Thoracic aorta endothelial cell (primary cell): ENCODE measurements at places on chromosomes 13 and 19. TPM values are rescaled to one million over a fixed set of nuclear protein-coding genes. Genes with fewer than 3 reads are reported as not detected.

LHB gene
- not detected in 2 replicates for total RNA-seq

ZNF526 gene
- total RNA-seq = 9.0 and 11.1 TPM in 2 replicates

KLK2 gene
- total RNA-seq = not detected in 2 replicates

ZNF730 gene
- total RNA-seq = 2.8 and 3.4 TPM in 2 replicates

APOC4 gene
- total RNA-seq = not detected in 2 replicates

SCGB2B2 gene
- under 0.01 and 0.07 TPM in 2 replicates for total RNA-seq

KIR3DL1 gene
- not detected in 2 replicates for total RNA-seq

KIR2DL4 gene
- total RNA-seq = not detected in 2 replicates

SLC10A2 gene
- not detected in 2 replicates for total RNA-seq

PET100 gene
- total RNA-seq = 9.0 and 13.8 TPM in 2 replicates

CEACAM1 gene
- 0.66 and 1.5 TPM in 2 replicates for total RNA-seq

SBSN gene
- total RNA-seq = not detected in 2 replicates

URAD gene
- total RNA-seq = not detected in 2 replicates

ADGRL1 gene
- 2.1 and 2.5 TPM in 2 replicates for total RNA-seq

CD33 gene
- total RNA-seq = not detected in 2 replicates

NLRP5 gene
- total RNA-seq = not detected in 2 replicates

CGB5 gene
- total RNA-seq = 0.22 TPM in 1 of 2 replicates, not detected in the other

SLAIN1 gene
- 4.0 and 9.8 TPM in 2 replicates for total RNA-seq

PTPRH gene
- total RNA-seq = 0.22 and 0.53 TPM in 2 replicates

ZFP30 gene
- total RNA-seq = 16.9 and 19.9 TPM in 2 replicates

ZNF441 gene
- total RNA-seq = 7.2 and 7.6 TPM in 2 replicates

LGALS14 gene
- total RNA-seq = not detected in 2 replicates

MYO1F gene
- under 0.01 and 0.36 TPM in 2 replicates for total RNA-seq

LYPD3 gene
- not detected in 2 replicates for total RNA-seq

ZNF283 gene
- 9.2 and 9.8 TPM in 2 replicates for total RNA-seq

EML2 gene
- total RNA-seq = 17.2 and 17.7 TPM in 2 replicates

PNMA8A gene
- 1.9 and 7.3 TPM in 2 replicates for total RNA-seq

NXNL1 gene
- total RNA-seq = not detected in 2 replicates

PRODH2 gene
- total RNA-seq = not detected in 2 replicates

FFAR2 gene
- not detected in 2 replicates for total RNA-seq

FUT1 gene
- total RNA-seq = 5.5 and 7.2 TPM in 2 replicates

ZNF253 gene
- total RNA-seq = 3.4 and 9.3 TPM in 2 replicates

FGF22 gene
- not detected in 2 replicates for total RNA-seq

TLE6 gene
- 0.93 and 1.6 TPM in 2 replicates for total RNA-seq

FBXO17 gene
- 13.8 and 24.1 TPM in 2 replicates for total RNA-seq

POSTN gene
- total RNA-seq = 18.7 and 291 TPM in 2 replicates

CD37 gene
- total RNA-seq = not detected in 2 replicates

ZNF266 gene
- total RNA-seq = 13.2 and 15.7 TPM in 2 replicates

IGFLR1 gene
- 0.53 and 1.1 TPM in 2 replicates for total RNA-seq

FAM98C gene
- total RNA-seq = 9.0 and 10.1 TPM in 2 replicates

UPF1 gene
- 59.8 and 78.9 TPM in 2 replicates for total RNA-seq

AKT2 gene
- total RNA-seq = 39.2 and 49.1 TPM in 2 replicates

CCDC124 gene
- total RNA-seq = 41.5 and 48.0 TPM in 2 replicates

GJB6 gene
- total RNA-seq = not detected in 2 replicates

SMAD9 gene
- total RNA-seq = 8.1 and 8.3 TPM in 2 replicates

LILRB5 gene
- 0.07 TPM in 1 of 2 replicates, not detected in the other for total RNA-seq

C13orf42 gene
- total RNA-seq = not detected in 2 replicates

NMRK2 gene
- total RNA-seq = not detected in 2 replicates

EDDM13 gene
- total RNA-seq = 1.5 TPM in 1 of 2 replicates, not detected in the other

PLIN5 gene
- 0.14 and 0.53 TPM in 2 replicates for total RNA-seq

ARRDC2 gene
- total RNA-seq = 7.4 and 8.8 TPM in 2 replicates

SPRED3 gene
- 7.8 and 11.0 TPM in 2 replicates for total RNA-seq

OR1M1 gene
- not detected in 2 replicates for total RNA-seq

KPTN gene
- 3.1 and 4.2 TPM in 2 replicates for total RNA-seq

NKG7 gene
- not detected in 2 replicates for total RNA-seq
